RWPE2 (cell line): ENCODE measurements at places on chromosomes 1 and 21.
A peak's percentile ranks its signal among the peaks of the same experiment; 100 is the strongest.

- peaks cover 47% of the 10 kb centered on the region for H3K4me1 ChIP-seq
- no peaks in the 10 kb centered on the region for H3K27me3 ChIP-seq
Measured at GRCh38 chr21:43605320-43606215, 53.7 kb downstream of the HSF2BP start.

GRCh38 chr1:199646761-199647160, 380.7 kb upstream of the NR5A2 start:
- no peaks in the 10 kb centered on the region for H3K4me1 ChIP-seq
- no peaks in the 10 kb centered on the region for H3K36me3 ChIP-seq
- no peak overlapping the region for H3K4me3 ChIP-seq
- no peak overlapping the region for H3K27ac ChIP-seq
- no peaks in the 10 kb centered on the region for H3K27me3 ChIP-seq
- no peak for DNase-seq

DNA sequence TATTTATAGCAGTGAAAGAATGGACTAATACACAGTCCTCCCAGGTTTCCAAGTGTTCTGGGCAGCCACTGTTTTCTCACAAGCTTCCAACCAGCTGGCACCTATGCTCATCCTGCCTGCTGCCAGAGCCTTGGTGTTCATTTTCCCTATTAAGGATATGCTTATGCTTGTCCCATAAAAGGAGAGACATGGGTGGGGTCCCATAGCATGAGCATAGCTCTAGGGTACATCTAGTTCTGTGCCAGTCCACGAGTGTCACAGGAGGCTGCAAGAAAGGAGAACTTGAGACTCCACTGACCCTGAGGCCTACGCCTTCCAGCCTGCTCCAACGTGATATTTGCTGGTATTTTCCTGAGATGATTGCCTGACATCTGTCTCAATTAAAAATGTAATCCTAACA, 192.4 kb upstream of the PTGFR start:
- no peaks in the 10 kb centered on the region for H3K36me3 ChIP-seq
- H3K4me3 ChIP-seq = no peak overlapping the region
- no peak for DNase-seq
- peaks cover 4% of the 10 kb centered on the region for H3K4me1 ChIP-seq

GRCh38 chr1:17466359-17466758, 26.9 kb upstream of the RCC2 start:
- no peaks in the 10 kb centered on the region for H3K27me3 ChIP-seq
- no peak for DNase-seq
- H3K4me1 ChIP-seq = no peaks in the 10 kb centered on the region
- H3K4me3 ChIP-seq = no peak overlapping the region
- H3K36me3 ChIP-seq = no peaks in the 10 kb centered on the region

DNA sequence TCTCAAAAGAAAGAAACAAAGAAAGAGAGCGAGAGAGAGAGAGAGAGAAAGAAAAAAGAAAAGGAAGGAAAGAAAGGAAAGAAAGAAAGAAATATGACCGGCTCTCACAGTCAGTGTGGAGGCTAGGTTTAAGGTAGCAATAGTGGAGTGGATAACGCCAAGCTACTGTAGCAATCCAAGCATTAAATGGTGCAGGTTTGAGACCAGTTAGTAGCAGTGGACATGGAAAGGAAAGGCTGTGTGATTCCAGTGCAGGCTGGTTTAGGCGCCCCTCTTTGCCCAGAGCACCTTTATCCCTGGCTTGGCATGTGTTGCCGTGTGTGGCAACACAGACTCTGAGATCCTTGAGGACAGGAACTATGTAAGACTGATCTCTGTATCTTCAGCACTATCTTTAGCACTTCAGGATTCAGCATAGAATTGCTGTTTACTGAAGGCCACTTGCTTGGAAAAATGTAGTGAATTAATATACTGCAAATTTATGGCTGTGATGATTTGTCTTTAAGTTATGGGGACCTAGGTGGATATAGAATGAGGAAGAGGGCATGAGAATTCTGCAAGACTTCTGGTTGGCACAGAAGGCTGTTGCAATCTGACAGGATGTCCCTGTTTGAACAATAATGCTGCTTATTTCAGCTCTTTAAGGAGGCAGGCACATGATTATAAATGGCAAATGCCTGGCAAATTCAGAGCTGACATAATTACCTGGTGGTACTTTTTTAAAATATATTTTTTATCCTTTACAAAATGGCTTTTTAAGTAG, 10.8 kb upstream of the OSBPL9 start:
- no peaks in the 10 kb centered on the region for H3K27me3 ChIP-seq
- peak overlapping the region; percentile 13 for H3K27ac ChIP-seq
- DNase-seq = no peak
- H3K36me3 ChIP-seq = no peaks in the 10 kb centered on the region

DNA sequence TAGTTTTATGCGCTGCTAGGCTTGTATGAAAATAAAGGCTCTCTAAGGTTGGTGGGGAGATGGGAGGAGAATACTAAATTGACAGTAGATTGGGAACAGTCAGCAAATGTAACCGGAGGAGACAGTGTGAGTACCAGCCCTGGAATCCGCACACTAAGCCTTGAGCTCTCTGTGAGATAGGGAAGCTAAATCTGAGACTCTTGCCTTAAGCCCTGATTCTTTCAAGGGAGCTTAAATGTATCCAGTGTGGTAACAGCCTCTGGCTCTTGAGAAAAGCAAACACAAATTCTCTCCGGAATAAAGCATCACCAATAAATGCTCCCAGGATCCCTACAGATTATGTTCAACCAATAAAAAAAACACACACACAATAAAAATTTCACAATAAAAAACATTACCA, 33.0 kb upstream of the PDPN start:
- no peaks in the 10 kb centered on the region for H3K4me1 ChIP-seq
- H3K27ac ChIP-seq = no peak overlapping the region
- H3K36me3 ChIP-seq = no peaks in the 10 kb centered on the region
- no peaks in the 10 kb centered on the region for H3K27me3 ChIP-seq
- no peak for DNase-seq
- H3K4me3 ChIP-seq = no peak overlapping the region

DNA sequence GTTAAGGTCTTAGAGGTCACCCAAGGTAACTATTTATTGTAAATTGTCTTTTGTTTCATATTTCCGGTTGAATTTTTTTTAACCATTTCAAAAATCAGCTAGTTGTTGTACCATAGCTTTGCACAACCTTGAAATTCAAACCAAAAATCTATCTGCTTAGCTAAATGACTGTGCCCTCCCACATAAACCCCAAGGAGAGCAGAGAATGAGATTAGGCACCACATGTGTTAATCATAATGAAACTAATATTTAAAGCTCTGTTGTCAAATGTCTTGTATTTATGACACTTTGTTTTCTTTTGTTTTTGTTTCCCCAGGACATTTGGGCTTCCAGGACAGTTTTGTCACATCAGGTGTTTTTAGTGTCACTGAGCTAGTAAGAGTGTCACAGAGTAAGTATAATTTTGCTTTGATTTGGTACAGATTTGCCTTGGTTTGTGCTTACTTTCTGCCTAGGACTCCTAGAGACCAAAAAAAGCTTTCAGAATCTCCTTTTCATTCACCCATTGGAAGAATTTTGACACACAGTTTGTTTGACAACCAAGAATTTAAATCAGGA, 249.9 kb downstream of the NFIA start:
- H3K4me1 ChIP-seq = peaks cover 36% of the 10 kb centered on the region
- peaks cover 6% of the 10 kb centered on the region for H3K36me3 ChIP-seq
- DNase-seq = no peak
- H3K4me3 ChIP-seq = no peak overlapping the region
- H3K27me3 ChIP-seq = no peaks in the 10 kb centered on the region
- peak overlapping the region; percentile 75 for H3K27ac ChIP-seq

DNA sequence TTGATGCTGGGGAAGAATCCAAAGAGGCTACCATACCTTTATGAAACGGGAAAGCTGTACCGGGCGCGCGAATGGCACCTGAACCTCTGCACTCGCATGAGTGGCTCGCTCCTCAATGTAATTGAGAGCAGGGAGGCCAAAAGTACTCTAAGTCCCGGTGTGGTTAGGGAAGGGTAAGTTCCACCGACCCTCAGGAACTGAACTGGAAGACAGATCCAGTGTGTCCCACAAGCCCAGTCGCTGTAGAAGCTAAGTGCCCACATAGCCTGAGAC, 1.0 kb downstream of the GATAD2B start:
- H3K27me3 ChIP-seq = no peaks in the 10 kb centered on the region
- peak overlapping the region; percentile 55 for H3K4me3 ChIP-seq
- DNase-seq = no peak
- H3K4me1 ChIP-seq = peaks cover 11% of the 10 kb centered on the region

- H3K27me3 ChIP-seq = no peaks in the 10 kb centered on the region
- no peaks in the 10 kb centered on the region for H3K4me1 ChIP-seq
- no peaks in the 10 kb centered on the region for H3K36me3 ChIP-seq
- no peak overlapping the region for H3K4me3 ChIP-seq
Measured at GRCh38 chr1:68332041-68332440, 99.7 kb upstream of the WLS start.

GRCh38 chr21:41011098-41011731, 156.7 kb upstream of the BACE2 start:
- no peaks in the 10 kb centered on the region for H3K36me3 ChIP-seq
- H3K4me1 ChIP-seq = no peaks in the 10 kb centered on the region
- no peak overlapping the region for H3K27ac ChIP-seq
- H3K27me3 ChIP-seq = no peaks in the 10 kb centered on the region
- no peak for DNase-seq

DNA sequence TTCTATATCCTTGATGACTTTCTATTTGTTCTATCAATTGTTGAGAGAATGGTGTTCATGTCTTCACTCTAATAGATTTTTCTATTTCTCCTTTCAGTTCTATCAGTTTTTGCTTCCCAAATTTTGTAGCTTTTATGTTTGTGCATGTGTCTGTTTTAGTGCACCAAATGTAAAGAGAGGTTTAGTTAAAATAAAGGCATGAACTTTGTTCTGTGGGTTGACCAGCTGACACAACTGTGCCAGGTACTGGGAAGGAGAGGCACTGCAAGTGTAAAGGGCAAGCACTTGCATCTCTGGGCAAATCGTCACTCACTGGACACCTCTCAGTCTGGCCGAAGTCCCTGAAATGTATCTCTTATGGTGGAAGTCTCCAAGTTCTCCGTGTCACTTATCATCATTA, 38.6 kb upstream of the ABCD3 start:
- no peak overlapping the region for H3K4me3 ChIP-seq
- no peak overlapping the region for H3K27ac ChIP-seq
- DNase-seq = no peak
- H3K27me3 ChIP-seq = no peaks in the 10 kb centered on the region

DNA sequence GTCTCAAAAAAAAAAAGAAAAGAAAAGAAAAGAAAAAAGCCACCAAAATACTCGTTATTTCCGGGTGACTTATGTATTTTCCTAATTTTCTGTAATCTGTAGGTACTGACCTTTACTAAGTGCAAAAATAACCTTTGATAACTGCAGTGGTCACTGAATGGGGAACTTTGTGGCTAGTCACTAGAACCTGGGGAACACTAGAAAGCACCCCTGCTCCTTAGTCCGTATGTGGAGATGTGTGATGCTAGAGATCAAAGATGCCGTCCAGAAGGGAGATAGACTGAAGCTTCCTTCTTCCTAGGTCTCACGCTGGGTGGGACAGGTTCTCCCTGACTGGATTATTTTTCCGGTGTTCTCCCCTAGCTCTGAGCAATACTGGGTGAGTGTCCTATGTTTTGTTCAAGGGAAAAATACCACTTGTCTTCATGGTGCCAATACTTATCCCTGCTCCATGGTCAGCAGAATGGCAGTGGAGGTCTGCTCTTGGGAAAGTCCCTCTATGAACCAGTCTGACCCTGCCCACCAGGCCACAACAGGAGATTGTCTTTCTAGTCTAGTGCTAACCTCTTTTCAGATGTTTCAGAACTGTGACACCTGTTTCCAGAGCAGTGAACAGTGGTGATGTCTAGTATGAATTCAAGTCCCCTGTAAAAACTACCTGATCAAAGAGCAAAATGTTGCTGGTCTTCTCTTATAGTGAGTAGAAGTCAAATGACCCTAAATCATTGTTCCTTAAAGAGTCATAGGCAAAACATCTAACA, 39.9 kb downstream of the GTF2B start:
- H3K27me3 ChIP-seq = no peaks in the 10 kb centered on the region
- H3K36me3 ChIP-seq = peaks cover 41% of the 10 kb centered on the region
- H3K4me1 ChIP-seq = no peaks in the 10 kb centered on the region
- H3K4me3 ChIP-seq = no peak overlapping the region

GRCh38 chr1:20612221-20612746, 21.0 kb upstream of the PINK1 start:
- no peaks in the 10 kb centered on the region for H3K27me3 ChIP-seq
- peaks cover 23% of the 10 kb centered on the region for H3K4me1 ChIP-seq
- DNase-seq = peak; percentile 91
- no peak overlapping the region for H3K4me3 ChIP-seq
- peaks cover 19% of the 10 kb centered on the region for H3K36me3 ChIP-seq

DNA sequence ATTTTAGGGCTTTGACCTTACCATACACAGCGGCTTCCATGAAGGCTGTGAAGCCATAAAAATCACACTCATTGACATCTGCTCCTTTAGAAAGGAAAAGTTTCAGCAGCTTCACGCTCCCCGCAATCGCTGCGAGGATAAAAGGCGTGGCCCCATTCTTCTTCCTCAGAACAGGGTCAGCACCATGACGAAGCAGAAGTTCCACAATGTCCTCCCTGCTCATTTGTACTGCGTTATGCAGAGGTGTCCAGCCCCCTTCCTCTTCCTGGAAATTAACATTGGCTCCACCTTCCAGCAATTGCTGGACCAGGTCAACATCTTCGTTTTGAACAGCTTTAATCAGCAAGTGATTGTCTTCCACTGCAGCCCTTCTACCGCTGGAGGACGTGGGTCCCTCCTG, 2.7 kb downstream of the RNASEL start:
- no peaks in the 10 kb centered on the region for H3K4me1 ChIP-seq
- no peaks in the 10 kb centered on the region for H3K36me3 ChIP-seq
- H3K27me3 ChIP-seq = no peaks in the 10 kb centered on the region
- H3K27ac ChIP-seq = no peak overlapping the region

DNA sequence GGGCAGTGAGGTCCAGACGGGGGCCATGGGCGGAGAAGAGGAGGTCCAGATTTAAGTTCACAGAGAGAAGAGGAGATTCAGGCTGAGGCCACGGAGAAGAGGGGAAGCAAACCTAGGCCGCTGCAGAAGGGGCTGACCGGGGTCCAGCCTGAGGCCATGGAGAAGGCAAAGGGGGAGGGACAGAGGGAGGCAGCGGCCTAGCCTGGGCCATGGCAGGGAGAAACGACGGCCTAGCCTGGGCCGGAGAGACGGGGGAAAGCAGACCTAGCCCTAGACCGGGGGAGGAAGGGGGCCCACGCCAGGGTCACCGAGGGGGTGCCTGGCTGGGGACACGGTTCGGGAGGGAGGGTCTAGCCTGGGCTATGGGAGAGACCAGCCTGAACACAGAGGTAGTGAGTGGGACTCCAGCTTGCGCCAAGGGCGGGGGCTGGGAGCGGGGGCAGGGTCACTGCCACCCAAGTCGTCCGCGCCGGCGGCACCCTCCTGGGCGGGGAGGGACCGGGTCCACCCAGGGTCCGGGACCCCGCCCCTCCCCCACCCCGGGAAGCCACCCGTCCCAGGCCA, 459 bp downstream of the CAPZB start:
- no peaks in the 10 kb centered on the region for H3K27me3 ChIP-seq
- H3K4me1 ChIP-seq = peaks cover 17% of the 10 kb centered on the region
- DNase-seq = peak; percentile 68
- peak overlapping the region; percentile 82 for H3K4me3 ChIP-seq

- peaks cover 27% of the 10 kb centered on the region for H3K36me3 ChIP-seq
- peaks cover 40% of the 10 kb centered on the region for H3K4me1 ChIP-seq
- no peak overlapping the region for H3K4me3 ChIP-seq
Measured at GRCh38 chr1:244439391-244440032, 12.2 kb downstream of the ADSS2 start.
